ENCODE measurements at places on chromosomes 6 and 20. TPM values are rescaled to one million over a fixed set of nuclear protein-coding genes. Genes with fewer than 3 reads are reported as not detected.

DEFB112 gene
- total RNA-seq = not detected

- ATAC-seq = no peak
Observed at GRCh38 chr20:33284284-33284683, 1.3 kb downstream of the BPIFB1 start.

GRCh38 chr6:41683523-41684310, 45.4 kb downstream of the MDFI start:
- peak; percentile 80 for ATAC-seq

- ATAC-seq = no peak
Observed at GRCh38 chr6:148738946-148739821, 7.6 kb upstream of the UST start.

DNA sequence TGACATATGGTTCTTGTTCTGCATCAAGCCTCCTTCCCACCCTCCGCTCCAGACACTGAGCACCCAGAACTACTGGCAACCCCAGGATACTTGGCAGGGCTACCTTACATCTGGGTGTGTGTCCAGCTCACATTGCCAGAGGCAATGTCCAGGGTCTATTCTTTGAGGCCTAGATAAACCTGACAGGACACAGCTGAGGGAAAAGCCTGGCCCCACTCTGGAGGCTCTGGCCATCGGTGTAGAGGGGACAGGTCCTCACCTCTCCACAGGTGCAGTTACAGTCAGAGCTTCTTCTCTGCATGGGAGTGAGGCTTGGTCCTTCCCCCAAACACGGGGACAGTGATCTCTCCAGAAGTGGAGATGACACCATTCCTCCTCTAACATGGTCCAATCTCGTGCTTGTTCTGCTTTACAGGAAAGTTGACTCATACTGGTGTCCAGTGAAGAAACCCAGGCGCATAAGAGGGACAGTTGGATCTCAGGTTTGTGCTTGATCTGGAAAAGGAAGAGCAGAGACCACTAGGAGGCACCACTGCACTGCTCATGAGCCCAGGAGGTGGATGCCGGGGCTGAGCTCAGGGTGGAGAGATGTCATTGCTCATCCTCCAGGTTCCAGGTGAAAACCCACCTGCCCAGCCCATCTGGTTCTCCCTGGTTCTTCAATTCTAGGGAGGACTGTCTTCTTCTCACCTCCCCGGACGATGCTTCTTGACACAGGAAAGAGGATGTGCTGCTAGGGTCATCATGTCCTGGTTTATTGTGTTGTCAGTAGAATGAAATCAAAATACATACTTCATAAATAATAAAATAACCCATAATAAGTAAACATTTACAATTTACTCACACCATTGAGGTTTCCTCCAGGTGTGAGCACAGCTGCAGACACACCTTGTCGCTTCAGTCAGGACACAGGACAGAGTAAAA, 14.7 kb downstream of the HLA-F start:
- peak; percentile 95 for ATAC-seq

DNA sequence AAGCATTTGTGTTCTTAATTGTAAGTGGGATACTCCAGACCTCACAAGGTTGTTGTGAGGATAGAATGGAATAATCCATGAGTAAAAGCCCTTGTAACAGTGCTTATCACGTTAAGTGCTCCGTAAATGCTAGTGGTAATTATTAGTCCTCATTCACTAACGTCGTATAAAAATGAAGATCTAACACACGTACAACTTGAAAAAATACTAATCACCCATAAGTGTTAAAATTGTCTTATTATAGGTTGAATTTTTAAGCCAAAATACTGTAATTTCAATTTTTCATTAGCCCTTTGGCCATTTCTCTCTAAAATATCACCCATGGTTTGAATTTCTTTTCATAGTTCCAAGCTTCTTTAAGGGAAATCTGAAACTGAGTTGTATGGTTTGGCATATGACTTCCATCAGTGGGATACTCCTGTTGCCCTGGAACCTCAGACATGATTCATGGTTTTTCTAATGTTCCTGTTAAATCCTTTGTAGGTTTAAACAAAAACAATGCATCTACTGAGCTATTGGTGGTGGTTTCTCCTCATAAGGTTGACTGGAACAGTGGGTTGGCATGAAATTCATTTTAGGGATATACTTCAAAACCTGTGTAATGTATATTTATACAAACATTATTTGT, 19.1 kb downstream of the XRN2 start:
- no peak for ATAC-seq

- no peak for ATAC-seq
Observed at GRCh38 chr6:15297895-15298590, 52.2 kb downstream of the JARID2 start.

GRCh38 chr20:16709017-16709416, 20.8 kb upstream of the SNRPB2 start:
- peak; percentile 14 for ATAC-seq

DNA sequence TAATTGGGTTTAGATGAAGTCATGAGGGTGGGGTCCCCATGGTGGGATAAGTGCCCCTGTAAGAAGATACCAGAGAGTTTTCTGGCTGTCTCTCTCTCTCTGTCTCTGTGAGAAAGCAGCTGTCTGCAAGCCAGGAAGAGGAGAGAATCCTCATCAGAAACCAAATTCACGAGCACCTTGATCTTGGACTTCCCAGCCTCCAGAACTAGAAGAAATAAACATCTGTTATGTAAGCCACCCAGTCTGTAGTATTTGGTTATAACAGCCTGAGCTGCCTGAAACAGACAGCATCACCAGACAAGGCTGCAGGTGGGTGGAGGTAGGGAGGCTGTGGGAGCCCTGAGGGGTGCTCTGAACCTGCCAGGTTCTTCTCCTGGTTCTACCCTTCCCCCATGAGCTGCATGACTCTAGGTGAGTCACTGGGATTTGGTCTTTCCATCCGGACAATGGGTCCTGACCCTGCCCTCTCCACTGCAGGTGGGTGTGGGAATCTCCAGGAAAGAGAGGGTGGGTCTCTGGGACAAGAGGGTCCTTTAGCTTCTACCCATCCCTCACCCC, 34.3 kb upstream of the VEGFA start:
- no peak for ATAC-seq

GRCh38 chr6:49333345-49334125, 129.5 kb downstream of the MMUT start:
- ATAC-seq = no peak

DNA sequence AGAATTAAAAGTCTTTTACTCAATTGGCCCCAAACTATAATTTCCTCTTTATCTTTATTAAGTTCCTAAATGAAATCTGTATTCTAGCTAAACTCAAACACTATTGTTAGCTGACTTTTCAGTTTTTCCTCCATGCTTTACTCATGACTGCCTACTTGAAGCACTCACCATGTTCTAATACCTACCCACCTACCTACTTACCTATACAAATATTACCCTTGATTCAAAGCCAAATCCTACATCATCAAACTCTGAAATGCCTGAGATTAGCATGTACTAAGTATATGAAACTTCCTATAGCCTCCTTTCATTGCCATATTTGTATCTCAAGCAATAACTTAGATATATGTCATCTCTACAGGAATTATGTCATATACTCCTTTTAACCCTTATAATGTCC, 259.7 kb downstream of the HDGFL1 start:
- ATAC-seq = no peak

- no peak for ATAC-seq
Observed at GRCh38 chr20:53579266-53579580, 14.4 kb downstream of the ZNF217 start.

- ATAC-seq = no peak
Observed at GRCh38 chr6:2819978-2820377, 21.7 kb downstream of the SERPINB1 start.
